ENCODE measurements at places on chromosomes 2 and 18.

DNA sequence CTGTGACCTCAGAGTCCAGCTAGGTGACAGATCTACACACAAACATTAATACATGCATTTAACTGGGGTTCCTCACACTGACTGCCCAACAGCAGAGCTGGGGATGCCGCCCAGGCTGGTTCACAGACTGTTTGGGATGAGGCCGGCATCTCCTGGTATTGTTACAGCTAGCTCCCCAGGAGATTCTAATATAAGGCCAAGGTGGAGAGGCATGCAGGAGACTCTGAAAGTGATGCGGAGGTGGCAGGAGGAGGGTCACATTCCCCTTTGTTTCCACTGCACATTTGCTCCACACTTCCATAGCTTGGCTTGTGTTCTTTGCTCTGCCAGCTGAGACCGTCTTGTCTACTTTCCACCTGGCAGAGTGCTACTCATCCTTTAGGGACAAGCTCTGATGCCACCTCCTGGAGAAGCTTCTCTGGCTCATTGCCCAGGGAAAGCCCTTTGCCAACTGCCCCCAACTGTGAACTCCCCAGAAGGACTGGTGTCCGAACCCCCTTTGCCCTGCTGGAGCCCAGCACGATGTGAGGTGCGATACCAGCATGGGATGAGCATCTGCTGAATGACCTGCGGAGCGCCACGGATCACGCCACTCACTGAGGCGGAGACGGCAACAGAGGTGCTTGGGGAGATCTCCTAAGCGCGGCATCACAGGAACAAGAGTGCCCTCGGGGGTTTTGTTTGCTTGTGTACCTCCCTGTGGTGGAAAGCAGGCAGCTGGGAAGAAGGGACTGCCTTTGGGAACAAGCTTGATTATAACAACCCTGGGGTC, 88.8 kb downstream of the UXS1 start:
- DNase-seq = no peak

DNA sequence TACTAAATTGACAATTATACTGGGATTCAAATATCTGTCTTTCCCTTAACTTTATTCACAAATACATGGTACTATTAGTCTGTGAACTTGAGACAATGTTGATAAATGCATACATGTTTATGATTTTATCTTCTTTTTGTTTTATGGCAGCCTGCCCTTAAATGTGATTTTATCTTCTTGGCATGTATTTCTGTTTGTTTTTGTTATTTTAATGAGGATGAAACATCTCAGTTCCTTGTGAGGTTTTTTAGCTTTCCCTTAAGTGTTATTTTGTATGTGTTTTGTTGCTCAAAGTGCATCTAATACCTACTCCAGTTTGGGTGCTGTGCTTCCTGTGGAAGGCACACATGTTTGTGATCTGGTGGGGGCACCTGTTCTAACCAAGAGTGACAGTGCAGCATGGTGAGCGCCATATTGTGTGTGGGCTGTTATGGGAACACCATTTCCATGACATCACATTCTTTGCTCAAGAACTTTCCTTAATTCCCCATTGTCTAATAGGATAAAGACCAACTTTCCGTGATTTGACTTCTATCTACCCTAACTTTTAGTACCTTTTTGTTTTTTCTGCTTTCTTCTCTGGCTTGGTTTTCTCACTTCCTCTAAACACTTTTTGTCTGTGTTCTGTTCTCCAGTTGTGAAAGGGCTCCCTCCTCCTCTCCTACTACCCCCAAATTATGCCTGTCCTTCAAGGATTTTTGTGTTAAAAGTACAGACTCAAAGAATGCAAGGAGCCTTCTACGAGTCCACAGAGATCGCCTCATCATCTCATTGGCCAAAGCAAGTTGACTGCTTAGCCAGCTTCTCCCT, 162.1 kb upstream of the TTC39C start:
- no peak for DNase-seq

DNA sequence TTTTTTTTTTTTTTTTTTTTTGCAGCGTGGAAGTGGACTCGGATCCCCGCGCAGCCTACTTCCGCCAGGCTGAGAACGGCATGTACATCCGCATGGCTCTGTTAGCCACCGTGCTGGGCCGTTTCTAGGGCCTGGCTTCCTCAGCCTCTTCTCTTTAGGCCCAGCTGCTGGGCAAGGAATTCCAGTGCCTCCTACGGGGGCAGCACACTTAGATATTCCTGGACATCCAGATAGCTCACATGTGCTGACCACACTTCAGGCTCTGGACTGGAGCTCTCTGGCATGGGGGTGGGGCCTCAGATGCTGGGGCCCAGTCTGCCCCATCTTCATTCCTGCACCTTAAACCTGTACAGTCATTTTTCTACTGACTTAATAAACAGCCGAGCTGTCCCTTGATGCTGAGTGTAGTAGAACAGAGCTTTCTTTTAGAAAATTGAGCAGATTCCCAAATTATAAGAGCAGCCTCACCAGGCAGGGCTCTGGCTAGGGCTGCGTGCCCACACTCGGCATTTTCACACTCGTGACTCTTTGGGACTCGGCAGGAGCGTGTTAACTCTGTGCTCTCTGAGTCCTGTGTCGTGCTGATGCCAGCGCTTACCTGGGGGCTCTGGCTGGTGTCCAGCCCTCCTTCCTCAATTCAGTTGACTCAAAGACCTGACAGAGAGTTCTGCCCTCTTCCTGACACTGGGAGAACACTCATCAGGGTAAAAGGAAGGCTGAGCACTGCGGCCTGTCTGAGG, 19.3 kb downstream of the SLC30A3 start:
- DNase-seq = no peak

DNA sequence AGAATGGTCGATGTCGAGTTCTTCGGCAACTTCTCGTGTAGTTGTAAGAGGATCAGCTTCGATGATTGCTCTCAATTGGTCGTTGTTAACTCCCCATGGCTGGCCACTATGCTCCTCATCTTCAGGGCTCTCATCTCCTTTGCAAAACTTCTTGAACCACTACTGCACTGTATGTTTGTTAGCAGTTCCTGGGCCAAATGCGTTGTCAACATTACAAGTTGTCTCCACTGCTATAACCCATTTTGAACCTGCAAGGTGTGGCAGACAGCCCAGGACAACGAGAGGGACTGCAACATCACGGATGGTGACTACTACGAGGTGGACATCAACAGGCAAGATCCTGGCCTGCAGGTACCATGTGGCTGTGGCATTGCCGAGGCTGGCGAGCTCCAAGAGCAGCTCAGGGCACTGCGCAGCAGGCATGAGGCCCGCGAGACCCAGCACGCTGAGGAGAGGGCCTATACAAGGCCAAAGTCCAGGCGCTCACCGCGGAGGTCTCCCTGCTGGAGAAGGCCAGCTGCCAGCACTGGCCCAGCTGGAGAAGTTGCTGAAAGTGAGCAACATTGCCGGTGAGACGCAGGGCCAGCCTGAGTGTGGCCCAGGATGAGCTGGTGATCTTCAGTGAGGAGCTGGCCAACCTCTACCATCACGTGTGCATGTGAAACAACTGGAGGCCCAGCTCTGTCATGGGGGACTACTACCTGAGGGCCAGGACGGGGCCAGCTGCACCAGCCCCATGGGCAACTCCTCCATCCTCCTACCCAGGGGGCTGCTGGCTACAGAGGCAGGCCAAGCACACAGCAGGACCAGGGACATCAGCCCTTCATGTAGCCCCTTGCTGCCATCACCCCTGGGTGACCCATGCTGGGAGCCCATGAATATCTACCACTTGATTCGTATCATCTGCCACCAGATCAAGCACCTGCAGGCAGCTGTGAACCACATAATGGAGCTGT, 20.2 kb downstream of the CLK1 start:
- DNase-seq = no peak

DNA sequence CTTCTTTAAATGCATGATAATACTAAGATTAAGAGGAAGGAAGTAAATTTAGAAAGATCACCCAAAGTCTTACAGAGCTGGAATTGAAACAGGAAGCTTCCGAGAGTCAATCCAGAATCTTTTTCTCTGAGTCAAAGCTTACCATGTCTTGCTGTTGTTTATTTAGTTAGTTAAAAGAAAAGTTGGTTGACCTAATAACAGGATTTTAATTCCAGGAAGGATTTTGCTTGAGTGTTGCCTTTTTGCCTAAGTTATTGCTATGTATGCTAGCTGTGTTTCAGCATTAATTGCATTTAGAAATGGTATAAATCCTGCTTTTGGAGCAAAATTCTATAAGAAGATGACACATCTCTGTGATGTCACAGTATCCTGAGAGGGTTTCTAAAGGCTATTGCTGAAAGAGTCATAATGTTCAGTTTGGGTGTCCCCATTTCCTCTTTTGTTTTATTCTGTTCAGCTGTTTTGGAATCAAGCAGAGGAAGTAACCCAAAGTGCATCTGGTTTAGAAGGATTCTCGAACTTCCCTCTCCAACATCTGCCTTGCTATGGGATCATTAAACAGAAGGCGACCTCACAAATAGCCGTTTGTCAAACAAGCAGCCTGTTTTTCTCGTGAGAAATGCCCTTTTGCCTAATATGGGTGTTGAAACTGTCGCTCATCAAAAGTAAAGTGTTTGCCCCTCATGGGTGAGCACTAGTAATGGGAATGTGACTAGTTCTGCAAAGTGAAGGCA, 271.5 kb upstream of the MMADHC start:
- DNase-seq = no peak

GRCh38 chr2:200314976-200315567, 8.6 kb downstream of the SPATS2L start:
- DNase-seq = no peak

GRCh38 chr2:113848758-113849415, 41.0 kb upstream of the ACTR3 start:
- DNase-seq = no peak

GRCh38 chr2:119544939-119545475, 758 bp downstream of the CFAP221 start:
- no peak for DNase-seq

- no peak for DNase-seq
Observed at GRCh38 chr2:74078466-74078865, 69.2 kb downstream of the BOLA3 start.

DNA sequence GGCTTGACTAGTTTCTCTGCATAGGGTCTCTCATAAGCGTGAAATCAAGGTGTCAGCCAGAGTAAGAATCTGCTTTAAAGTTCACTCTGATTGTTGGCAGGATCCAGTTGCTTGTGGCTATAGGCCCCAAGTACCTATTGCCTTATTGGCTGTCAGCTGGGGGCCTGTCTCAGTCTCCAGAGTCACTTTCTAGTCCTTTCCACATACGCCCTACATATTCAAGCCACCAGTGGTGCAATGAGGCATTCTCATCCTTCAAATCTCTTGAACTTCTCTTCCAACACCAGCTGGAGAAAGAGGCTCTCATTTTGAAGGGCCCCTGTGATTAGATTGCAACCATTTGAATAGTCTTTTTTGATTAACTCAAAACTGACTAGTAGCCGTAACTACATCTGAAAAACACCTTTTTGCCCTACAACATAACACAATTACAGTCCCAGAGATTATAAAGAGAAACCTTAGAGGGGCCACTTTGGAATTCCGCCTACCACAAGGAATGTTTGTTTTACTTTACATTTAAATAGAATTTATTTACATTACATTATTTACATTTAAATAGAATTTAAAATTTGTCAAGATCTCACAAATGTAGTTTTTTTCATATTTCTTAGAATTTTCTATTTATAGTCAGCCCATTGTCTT, 520.1 kb downstream of the DSC3 start:
- DNase-seq = no peak

GRCh38 chr2:974054-974453, 23.4 kb downstream of the SNTG2 start:
- DNase-seq = no peak

DNA sequence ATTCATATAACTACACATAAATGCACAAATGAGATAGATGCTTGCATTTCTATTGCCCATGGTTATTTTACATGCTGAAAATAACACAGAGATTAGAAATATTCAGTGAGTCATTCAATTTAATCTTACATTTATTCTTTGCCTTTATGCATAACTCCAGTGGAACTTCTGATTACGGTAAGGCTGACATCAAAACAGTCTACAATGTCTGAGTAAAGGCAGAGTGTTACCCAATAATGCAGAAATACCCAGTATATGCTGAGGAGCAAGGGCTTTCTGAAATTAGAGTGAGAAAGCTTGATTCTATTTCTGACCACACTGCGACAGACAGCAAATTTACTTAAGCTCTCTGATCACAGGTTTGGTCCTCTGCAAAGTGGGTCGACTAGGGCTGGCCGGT, 9.2 kb downstream of the NMI start:
- no peak for DNase-seq

GRCh38 chr2:196504788-196505187, 134.7 kb upstream of the CCDC150 start:
- DNase-seq = no peak

DNA sequence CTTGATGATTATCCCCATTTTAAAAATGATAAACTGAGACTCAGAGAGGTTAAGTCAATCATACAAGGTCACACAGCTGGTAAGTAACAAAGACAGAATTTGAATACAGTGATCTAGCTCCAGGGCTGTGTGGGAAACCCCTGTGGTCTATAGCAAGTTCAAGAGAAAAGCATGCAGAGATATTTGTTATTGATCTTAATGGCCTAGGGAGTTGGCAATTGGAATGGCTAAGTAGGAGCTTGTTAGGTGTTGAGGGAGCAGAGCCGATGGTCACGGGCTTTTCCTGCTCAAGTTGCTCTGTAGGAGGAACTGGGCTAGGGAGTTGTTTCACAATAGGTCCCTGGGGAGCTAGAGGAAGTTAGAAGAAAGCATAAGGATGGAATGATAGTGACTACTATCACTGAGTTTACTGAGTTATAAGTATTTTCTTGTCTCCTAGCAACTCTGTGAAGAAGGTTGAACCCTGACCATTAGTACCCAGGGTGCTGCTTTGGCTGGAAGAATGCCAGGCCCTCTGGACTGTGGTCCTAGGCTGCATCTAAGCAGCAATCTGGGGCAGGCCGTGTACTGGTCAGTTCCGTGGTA, 30.0 kb downstream of the RNF125 start:
- peak; percentile 28 for DNase-seq

DNA sequence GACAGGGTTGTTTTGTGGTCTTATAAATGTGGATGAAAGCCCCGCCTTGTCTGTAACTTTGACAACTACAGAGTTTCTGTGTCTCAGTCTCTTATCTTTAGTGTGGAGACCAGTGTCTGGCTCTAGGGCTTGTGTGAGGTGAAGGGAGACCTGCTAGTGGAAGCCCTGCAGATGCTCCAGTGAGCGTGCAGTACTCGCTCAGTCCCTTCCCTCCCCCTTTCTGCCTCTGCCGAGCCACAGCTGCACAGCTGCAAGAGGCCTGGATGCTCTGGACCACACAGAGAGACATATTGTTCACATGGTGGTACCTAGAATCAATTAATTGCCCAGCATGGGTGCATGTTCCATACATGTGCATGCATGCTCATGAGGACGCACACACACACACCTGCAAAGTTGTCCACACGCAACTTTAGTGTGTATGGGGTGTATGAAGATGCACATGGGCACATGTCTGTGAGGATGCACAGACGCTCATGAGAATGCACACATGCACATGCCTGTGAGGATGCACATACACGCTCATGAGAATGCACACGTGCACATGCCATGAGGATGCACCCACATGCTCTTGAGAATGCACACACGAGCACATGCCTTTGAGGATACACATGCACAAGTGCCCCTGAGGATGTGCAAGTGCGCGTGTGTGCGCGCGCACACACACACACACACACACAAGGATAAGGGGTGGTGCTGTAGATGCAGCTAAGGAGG, 282.1 kb upstream of the HS6ST1 start:
- no peak for DNase-seq

Measured in hippocampal formation (tissue), 2 donors.